Mesothelial cell of epicardium (in vitro differentiated cells): ENCODE measurements at places on chromosomes 5 and 9. TPM values are rescaled to one million over a fixed set of nuclear protein-coding genes. Genes with fewer than 3 reads are reported as not detected.

ZNF483 gene
- total RNA-seq = 12.2 to 13.0 TPM (median 12.6 TPM) in 3 replicates

DNA sequence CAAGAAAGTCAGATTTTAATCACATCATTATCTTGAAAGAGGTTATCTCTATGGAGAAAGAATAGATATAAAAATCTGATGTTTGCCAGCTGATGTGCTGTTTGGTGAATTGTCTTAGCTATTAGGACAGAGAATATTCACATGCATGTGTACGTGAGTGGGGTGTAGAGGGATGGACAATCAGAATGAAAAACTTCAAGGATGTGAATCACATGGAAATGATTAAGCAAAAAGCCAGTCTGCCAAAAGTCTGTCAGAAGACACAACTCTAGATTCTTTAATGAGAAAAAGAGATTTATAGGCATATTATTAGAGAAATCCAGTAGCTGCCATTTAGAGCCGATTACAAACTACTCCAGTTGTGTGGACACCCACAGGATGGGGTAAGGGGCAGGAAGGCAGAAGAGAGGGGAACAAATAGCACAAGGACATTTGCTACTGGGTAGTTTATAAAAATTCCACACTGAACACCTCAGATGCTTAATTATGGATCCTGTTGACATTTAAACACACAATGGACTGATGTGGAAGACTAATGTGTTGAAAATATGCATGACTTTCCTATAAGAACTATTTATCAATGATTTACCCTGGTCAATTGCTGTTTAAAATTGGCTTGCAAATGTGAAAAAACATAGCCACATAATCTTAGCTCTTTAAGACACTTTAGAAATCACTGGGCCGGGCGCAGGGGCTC is 127.4 kb downstream of the PTTG1 start:
- peaks cover 8% of the 10 kb centered on the region for H3K27me3 ChIP-seq
- no peaks in the 10 kb centered on the region for H3K36me3 ChIP-seq
- DNase-seq = no peak
- peaks cover 2% of the 10 kb centered on the region for H3K4me1 ChIP-seq
- H3K4me3 ChIP-seq = no peak overlapping the region
- no peak overlapping the region for H3K27ac ChIP-seq

- H3K27me3 ChIP-seq = peaks cover 9% of the 10 kb centered on the region
- no peaks in the 10 kb centered on the region for H3K36me3 ChIP-seq
- no peak overlapping the region for H3K27ac ChIP-seq
- H3K4me3 ChIP-seq = no peak overlapping the region
- H3K4me1 ChIP-seq = peaks cover 15% of the 10 kb centered on the region
Measured at GRCh38 chr9:38432922-38433510, 8.8 kb upstream of the IGFBPL1 start.

LCN12 gene
- total RNA-seq = 13.3 to 15.9 TPM (median 13.8 TPM) in 3 replicates

DNA sequence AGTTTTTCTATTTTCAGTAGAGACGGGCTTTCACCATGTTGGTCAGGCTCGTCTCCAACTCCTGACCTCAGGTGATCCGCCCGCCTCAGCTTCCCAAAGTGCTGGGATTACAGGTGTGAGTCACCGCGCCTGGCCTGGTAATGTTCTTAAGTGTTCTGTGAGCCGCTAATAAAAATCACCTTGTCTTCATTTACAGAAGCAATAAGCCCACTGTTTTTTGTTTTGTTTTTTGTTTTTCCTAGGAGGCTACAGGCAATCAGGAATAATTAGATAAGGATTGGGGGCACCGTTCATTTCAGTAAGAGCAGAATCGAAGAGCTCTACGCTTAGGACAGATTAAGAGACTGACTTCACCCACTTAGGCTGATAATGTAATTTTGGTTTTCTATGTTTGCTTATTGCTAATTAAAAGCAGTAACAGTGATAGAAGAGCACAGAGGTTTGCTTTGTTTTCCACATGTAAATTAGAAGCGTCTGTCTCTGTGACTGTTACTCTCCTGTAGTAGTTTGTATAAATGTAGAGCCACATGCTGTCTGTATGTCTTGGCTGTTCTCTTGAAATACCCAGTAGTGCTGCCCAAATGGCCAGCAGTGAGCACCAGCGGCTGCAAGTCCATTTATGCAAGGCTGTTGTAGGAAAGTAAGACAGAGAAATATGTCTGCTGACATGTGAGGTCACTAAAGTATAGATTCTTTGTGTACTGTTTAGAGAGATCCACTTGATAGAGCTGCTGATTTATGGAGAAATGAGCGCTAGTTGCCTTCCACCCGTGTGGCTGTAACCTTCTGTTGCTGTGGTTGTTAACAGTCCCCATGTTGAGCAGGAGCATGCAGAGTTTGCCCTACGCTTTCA is 30.5 kb downstream of the TRIO start:
- H3K4me1 ChIP-seq = peaks cover 53% of the 10 kb centered on the region
- H3K36me3 ChIP-seq = no peaks in the 10 kb centered on the region
- no peak for DNase-seq
- peak overlapping the region; percentile 27 for H3K27ac ChIP-seq
- H3K4me3 ChIP-seq = no peak overlapping the region
- H3K27me3 ChIP-seq = no peaks in the 10 kb centered on the region

GRCh38 chr9:114371973-114372917 is 15.5 kb downstream of the AKNA start:
- no peaks in the 10 kb centered on the region for H3K27me3 ChIP-seq
- H3K27ac ChIP-seq = no peak overlapping the region
- no peak for DNase-seq
- H3K4me3 ChIP-seq = no peak overlapping the region

ARHGEF37 gene
- 9.1 to 10.1 TPM (median 10.0 TPM) in 3 replicates for total RNA-seq

DDX4 gene
- 0.18 TPM in 1 of 3 replicates, not detected in the others for total RNA-seq

- H3K4me1 ChIP-seq = peaks cover 6% of the 10 kb centered on the region
- H3K27ac ChIP-seq = no peak within 1 kb of the TSS
- H3K4me3 ChIP-seq = no peak within 1 kb of the TSS
- no peak for DNase-seq
Measured at GRCh38 chr9:130896233-130897014, at the start of gene QRFP. TSS of gene QRFP (minus strand) at chr9:130896812. CDS start at chr9:130893838, 2,974 bp downstream.

- H3K36me3 ChIP-seq = no peaks in the 10 kb centered on the region
- H3K4me3 ChIP-seq = no peak overlapping the region
- no peaks in the 10 kb centered on the region for H3K4me1 ChIP-seq
- peaks cover 13% of the 10 kb centered on the region for H3K27me3 ChIP-seq
- no peak overlapping the region for H3K27ac ChIP-seq
Measured at GRCh38 chr9:101795147-101795546, 56.7 kb upstream of the GRIN3A start.

GRCh38 chr5:115377468-115378217 is 81.2 kb upstream of the CCDC112 start:
- DNase-seq = no peak
- no peaks in the 10 kb centered on the region for H3K27me3 ChIP-seq
- no peak overlapping the region for H3K27ac ChIP-seq
- H3K4me1 ChIP-seq = peaks cover 9% of the 10 kb centered on the region
- H3K4me3 ChIP-seq = no peak overlapping the region

GRCh38 chr5:150401076-150401375 is 11.7 kb downstream of the CD74 start:
- no peaks in the 10 kb centered on the region for H3K4me1 ChIP-seq
- no peaks in the 10 kb centered on the region for H3K27me3 ChIP-seq
- H3K27ac ChIP-seq = no peak overlapping the region
- H3K36me3 ChIP-seq = peaks cover 28% of the 10 kb centered on the region
- no peak overlapping the region for H3K4me3 ChIP-seq

FLT4 gene
- 1.8 to 2.6 TPM (median 2.4 TPM) in 3 replicates for total RNA-seq

FBP1 gene
- 5.3 to 6.5 TPM (median 5.9 TPM) in 3 replicates for total RNA-seq

TRIM7 gene
- total RNA-seq = 0.57 to 0.72 TPM (median 0.62 TPM) in 3 replicates

ZFP37 gene
- 8.2 to 9.3 TPM (median 8.9 TPM) in 3 replicates for total RNA-seq

PCDHGB6 gene
- total RNA-seq = 74.0 to 76.3 TPM (median 75.7 TPM) in 3 replicates
